CD8-positive, alpha-beta T cell (primary cell): ENCODE measurements at places on chromosomes 6 and 20. TPM values are rescaled to one million over a fixed set of nuclear protein-coding genes. Genes with fewer than 3 reads are reported as not detected.

DNA sequence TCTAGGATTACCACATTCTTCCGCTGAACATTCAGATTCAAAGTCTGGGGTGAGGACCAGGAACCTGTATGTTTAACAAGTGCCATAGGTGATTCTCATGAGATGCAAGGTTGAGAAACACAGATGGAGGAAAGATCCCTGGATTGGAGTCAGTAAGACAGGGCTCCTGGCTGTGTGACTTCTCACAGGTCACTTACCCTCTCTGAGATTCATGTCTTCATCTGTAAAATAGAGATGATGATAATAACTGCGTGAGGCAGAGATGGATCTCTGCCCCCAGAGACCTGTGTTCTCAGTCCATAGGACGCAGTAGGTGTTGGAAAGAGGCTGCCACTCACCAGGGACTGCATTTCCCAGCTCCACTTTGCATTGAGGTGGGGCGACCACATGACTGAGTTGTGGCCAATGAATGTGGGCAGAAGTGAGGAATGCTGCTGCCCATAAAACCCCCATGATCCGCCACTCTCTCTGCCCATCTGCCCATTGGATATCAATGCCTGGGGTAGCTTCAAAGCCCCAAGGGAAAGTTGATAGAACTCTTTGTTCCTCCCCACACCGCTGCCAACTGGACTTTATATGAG lies 13.6 kb upstream of the GDAP1L1 start:
- DNase-seq = no peak

GRCh38 chr6:154847318-154847717 lies 114.1 kb downstream of the SCAF8 start:
- no peak for DNase-seq

DNA sequence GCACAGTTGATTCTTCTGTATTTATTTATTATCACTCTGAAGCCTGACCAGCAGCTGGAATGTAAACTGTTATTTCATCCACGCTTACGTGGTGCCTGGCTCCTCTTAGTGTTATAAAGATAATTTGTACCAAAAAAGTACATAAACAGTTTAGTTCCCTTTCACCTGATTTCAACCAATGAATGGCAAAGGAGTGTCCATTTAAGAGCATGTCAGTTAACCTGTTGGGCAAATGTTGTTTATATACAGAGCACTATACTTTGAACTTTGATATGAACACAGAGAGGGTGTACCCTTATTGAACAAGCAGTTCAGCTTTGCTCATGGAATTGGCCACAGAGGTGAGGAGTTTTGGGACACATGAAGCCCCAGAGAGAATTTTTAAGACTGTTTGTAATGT lies 7.2 kb upstream of the CTCFL start:
- no peak for DNase-seq

GRCh38 chr20:872855-873520 lies 39.5 kb downstream of the FAM110A start:
- no peak for DNase-seq

GRCh38 chr20:38156888-38157634 lies 8.0 kb downstream of the TGM2 start:
- no peak for DNase-seq

Gene NT5E
- total RNA-seq = 12.7 TPM

Gene TNF
- 32.7 TPM for total RNA-seq
